Fibroblast of skin of left quadriceps (primary cell): ENCODE measurements at places on chromosomes 16 and 17.

GRCh38 chr17:7932949-7933348 is 943 bp downstream of the CNTROB start:
- no peak for DNase-seq

- no peak for DNase-seq
These were observed 8.8 kb downstream of the PCGF2 start for GRCh38 chr17:38739305-38739704.

- no peak for DNase-seq
These were observed 27.3 kb downstream of the ACSF3 start for GRCh38 chr16:89120921-89121351.

DNA sequence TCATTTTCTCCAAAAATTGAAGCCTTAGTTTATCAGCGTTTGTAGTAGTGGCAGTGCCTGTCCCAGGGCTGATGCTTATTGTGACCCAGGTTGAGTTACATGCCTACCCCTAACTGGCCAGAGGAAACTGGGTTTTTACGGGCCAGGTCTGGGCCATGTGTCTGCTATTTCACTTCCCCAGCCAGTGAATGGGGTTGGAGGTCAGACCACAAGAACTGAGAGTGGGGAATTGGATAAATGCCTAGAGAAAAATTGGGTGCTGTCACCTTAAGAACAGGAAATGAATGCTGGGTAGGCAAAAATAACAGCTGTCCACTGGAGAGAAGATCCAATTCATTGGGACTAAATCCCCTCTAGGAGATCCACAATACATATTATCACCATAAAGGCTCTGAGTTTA is 5.2 kb downstream of the ADPRM start:
- no peak for DNase-seq

DNA sequence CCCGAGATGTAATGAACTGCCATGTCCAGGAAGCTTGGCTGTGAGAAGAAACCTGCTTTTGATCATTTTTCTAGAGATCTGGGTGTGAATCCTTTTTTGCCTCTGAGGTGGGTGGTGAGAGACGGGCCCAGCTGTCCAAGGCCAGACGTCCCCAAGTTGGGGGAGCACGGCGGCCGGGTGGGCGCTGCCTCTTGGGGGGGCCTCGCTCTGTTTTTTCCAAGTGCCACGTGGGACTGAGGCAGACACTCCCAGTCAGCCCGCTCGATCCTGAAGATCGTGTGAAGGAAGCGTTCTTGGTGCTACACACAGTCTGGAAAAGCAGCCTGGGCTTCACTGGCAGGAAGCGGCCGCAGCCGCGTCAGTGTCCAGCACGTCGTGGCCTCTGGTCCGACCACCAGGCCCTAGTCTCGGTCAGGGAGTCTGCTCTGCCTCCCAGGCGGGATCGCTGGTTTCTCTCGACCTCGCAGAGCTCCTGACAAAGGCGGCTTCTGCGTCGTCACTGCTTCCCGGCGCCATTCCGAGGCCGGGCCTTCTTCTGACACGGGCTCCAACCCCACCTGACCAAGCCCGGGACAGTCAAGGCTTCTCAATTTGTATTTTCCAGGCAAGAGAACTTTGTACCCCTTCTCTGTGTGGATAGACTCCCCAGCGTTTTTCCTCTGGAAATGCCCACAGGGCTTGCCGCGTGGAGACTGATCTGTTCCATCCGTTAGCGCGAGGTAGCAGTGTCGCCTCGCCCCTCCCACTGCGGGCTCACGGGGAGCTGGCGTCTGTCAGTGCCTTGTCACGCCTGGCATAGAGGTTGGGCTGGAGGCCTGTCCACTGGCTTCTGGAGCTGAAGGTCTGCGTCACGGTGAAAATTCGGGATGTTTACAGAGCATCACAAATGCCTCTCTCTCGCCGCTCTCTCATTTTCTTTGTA is 12.4 kb downstream of the PRSS27 start:
- DNase-seq, result no peak

DNA sequence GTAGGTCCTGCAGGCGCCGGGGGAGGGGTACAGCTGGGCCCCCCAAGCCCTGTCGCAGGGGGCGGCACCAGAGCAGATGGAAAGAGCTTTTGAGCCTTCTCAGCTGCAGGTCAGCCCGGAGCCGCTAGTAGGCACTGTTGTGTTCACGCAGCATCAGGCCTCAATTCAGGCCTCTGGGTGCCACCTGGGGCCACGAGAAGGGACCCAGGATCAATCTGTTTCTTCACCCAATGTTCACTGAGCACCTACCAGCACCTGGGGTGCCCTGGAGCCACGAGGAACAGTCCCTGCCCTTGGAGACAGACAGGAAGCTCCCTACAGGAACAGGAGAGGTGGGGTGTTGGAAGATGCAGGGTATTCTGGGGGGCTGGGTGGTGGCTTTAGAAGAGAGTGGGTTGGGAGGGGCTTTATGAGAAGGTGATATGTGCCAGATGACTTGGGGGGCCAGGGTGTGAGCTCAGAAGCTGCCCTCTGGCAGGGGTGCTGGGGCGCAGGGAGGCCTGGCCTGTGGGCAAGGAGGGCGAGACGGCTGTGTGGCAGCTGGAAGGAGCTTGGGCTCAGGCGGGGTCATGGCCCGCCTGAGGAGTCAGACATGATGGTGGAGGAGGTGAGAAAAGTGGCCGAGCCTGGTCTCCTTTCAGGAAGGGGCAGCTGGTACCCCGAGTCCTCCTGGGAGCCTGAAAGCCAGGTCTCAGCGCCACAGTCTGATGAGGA is 121.9 kb upstream of the GSE1 start:
- no peak for DNase-seq

DNA sequence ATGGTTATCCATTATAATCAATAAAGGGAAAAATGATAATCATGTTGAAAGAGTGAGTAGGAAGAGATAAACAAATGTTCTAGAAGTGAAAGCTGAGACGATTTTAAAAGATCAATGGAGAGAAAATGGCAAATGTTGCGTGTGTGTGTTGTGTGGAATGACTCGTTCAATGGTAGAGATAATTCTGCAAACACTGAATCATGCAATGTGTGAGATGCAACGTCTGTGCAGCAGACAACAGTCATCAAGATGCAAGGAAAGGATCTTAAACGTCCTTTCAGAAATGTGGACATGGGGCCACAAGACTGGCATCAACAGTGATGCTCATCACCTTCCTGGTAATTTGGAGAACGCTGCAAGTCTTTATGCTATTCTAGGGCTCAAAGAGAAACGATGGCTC is 124.4 kb downstream of the CDYL2 start:
- DNase-seq, result no peak

- DNase-seq, result no peak
These were observed 304.7 kb downstream of the ZFHX3 start for GRCh38 chr16:72743011-72743761.

DNA sequence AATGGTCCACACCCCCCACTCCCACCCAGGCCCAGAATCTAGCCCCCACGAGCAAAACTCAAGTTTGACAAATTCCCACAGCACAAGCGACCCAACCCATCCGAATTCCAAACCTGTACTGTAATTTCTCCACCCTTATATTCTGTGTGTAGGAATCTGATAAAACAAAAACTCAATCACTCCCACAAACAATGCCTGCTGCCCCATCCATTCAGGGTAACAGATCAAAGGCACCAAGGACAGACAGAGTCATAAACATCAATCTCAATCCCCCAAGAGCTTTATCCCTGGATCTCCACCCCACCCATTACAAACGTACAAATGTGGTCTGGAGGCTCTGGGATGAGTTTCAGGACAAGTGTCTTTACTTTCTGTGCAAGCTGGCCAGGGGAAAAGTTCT is 157.8 kb downstream of the AXIN2 start:
- no peak for DNase-seq

DNA sequence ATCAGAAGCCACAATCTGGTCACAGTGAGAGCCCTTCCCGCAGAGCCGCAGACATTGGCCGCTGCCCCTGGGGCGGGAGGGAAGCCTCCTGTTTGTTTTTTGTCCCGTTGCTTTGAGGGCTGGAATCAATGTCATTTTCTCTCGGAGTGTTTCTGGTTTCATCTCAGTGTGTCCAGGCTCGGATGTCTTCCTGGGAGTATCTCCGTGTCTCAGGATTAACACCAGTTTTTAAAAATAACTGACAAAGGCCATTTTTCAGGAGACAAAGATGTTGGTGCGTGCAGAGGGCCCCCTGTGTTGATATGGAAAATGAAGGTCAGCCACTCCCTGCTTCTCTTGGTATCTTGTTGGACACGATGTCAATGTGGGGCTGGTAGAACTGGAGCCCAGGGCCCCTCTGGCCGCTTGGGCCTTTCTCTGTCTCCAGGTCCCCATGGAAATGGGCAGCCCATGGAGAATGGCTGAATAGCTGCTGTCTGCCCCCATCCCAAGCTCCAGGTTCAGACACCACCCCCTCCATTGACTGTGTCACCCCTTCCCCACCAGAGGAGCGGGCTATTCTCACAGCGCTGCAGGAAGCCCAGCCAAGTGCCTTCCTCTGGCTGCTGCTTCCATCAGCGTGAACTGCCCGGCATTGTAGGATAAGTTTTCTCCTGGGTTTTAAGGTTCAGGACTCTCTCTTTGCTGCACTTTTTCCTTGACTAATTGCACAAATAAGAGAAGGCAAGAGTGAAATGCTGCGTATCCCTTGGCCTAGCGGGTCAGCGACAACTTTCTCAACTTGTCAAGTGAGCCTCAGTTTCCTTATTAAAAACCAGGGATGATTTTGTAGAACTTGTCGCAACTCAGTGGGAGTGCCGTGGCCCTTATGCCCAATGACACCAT is 72.2 kb upstream of the METTL9 start:
- no peak for DNase-seq

DNA sequence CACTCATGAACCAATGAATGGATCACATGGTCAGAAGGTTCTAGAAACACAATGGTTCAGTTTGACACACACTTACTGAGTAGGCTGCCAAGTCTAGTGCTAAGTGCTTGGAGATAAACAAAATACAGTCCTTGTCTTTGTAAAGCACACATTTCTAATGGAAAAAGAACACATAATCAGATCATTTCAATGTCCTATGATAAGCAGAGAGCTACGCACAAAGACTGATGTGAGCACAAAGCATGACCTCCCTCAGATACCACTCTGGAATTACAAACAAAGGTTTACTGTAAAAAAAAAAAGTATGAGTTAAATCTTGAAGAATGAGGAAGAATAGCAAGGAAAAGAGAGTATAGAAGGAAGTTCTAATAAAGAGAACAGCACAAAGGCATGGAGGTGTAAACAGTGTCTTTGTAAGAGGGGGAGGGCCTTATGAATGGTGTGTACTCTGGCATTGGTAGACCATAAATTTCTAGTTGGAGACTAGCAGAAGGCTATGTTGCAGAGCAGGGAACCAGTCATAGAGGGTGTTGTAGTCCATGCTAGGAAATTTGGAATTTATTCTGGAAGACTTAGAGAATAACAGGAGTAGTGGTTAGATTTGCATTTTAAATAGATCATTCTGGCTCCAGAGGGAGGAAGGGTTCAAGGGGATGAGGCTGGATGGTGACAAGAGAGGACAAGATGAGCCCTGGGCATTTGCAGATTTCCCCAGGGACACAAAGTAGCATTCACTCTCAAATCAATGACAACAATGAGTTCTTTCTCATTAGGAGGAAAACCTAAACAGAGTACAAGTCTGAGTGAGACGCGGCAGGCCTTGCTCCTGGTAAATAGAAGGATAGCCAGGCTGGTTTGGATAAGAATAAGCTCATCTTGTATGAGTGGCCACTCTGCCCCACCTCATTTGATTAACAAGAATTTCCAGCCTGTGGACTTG is 468.0 kb downstream of the TOX3 start:
- DNase-seq, result no peak

GRCh38 chr16:78278056-78278450 is 178.6 kb downstream of the WWOX start:
- DNase-seq, result no peak

- no peak for DNase-seq
These were observed 129.1 kb downstream of the FTO start for GRCh38 chr16:53832896-53833544.

DNA sequence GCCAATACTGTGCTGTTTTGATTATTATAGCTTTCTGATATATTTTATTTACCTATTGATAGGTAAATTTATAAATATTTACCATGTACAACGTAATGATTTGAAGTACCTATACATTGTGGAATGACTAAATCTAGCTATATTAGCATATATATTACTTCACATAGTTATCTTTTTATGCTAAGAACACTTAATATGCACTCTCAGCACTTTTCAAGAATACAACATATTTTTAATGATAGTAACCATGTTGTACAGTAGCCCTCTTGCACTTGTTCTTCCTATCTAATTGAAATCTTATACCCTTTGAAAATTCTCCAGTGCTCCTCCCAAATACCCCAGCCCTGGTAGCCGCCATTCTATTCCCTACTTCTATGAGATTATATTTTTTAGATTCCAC is 604.0 kb upstream of the KIF2B start:
- no peak for DNase-seq
